Stimulated activated CD4-positive, alpha-beta T cell treated with anti-CD3 and anti-CD28 coated beads, Interleukin-12 subunit alpha, Interleukin-12 subunit beta, amount 100 ng/mL, for 4 hours (primary cell): ENCODE measurements at places on chromosomes 3 and 15.

- no peak for DNase-seq
Observed at GRCh38 chr3:122938783-122939425, 88.7 kb downstream of the SEMA5B start.

- no peak for DNase-seq
Observed at GRCh38 chr15:89021224-89021623, 67.0 kb upstream of the ABHD2 start.

- no peak for DNase-seq
Observed at GRCh38 chr3:1943395-1944118, 155.1 kb upstream of the CNTN4 start.

GRCh38 chr3:74267588-74268184 is 346.8 kb downstream of the CNTN3 start:
- DNase-seq: no peak

DNA sequence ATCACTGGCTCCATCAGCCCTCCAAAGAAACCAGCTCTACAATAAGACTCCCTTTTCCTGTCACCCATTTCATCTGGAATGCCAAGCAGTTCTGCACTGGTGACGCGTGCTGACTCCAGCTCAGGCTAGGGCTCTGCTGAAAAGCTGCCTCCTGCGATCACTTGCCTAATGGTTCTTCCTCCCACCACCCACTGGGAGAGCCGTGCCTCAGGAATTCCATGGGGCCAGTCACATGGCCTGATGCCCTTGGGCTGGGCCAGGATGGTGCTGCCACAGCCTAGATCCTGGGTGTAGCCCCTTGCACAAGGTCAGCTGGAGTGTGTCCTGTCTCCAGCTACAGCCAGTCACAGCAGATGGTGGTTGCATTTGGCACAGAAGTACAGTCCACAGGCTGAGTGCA is 98.9 kb downstream of the DNAJB8 start:
- DNase-seq: no peak

- no peak for DNase-seq
Observed at GRCh38 chr15:88604381-88605188, 16.6 kb upstream of the AEN start.

GRCh38 chr3:114427285-114428043 is 133.6 kb downstream of the TIGIT start:
- no peak for DNase-seq
